ENCODE measurements at places on chromosomes 13 and 19.

GRCh38 chr13:73428137-73428536, 369.3 kb downstream of the KLF5 start:
- DNase-seq = peak; percentile 96

DNA sequence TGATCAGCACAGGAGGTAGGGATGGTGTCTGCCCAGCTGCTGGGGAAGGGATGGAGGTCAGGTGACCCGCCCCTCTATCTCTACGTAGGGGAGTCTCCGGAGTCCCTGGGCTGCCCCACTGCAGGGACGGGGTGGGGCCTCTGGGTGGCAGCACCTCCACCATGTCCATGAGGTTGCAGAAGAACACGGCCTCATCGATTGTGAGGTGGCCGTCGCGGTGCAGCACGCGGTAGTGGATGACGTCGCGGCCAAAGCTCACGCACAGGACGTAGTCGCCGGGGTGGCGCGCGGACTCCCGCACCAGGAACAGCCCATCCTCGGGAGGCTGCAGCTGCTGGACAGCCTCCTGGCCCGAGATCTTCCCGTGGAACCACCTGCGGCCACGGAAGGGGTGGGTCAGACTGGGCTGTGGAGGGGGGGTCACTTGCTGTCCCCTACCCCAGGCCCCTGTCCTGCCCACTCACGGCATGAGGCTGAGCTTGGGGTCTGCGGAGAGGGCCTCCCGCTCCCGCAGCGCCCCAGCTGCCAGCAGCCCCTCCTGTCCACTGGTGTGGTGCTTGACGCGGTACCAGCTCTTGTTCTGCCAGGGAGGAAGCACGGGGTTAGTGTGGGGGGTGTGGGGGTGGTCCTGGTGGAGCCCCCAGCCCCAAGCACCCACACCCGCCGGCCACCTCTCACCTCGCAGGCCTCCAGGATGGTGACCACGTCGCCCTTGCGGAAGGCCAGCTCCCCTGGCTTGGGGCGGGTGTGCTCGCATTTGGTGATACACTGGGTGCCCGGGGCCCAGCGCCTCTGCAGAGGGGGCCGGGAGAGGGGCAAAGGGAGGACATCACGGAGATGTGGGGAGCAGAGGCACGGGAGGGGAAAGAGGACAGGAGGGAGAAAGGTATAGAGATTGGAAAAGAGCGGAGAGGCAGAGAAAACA, 2.3 kb downstream of the MATK start:
- no peak for DNase-seq

- DNase-seq = peak; percentile 49
Observed at GRCh38 chr19:42440357-42441048, 2.2 kb downstream of the CXCL17 start.

DNA sequence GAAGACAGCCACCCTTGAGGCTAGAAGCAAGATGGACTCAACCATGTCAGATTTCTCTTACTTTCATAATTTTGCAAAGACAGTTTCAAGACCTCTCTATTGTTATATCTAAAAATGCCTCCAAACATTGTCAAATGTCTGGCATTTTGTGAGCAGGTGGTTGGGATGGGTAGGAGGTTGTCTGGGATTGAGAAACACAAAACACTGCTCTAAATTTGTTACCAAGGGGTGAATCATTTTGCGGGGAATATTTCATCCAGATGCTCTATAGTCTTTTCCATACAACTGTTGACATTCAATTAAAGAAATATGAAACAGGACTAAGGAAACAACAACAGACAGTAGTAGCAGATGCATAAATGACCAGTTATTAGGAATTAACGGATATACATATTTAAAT, 208.2 kb downstream of the ITGBL1 start:
- no peak for DNase-seq

GRCh38 chr19:14381689-14382474, 638 bp downstream of the ADGRE5 start:
- peak; percentile 31 for DNase-seq

- no peak for DNase-seq
Observed at GRCh38 chr13:51740698-51741097, 63.3 kb downstream of the DHRS12 start.

- no peak for DNase-seq
Observed at GRCh38 chr19:42052241-42052863, 17.7 kb downstream of the GRIK5 start.

DNA sequence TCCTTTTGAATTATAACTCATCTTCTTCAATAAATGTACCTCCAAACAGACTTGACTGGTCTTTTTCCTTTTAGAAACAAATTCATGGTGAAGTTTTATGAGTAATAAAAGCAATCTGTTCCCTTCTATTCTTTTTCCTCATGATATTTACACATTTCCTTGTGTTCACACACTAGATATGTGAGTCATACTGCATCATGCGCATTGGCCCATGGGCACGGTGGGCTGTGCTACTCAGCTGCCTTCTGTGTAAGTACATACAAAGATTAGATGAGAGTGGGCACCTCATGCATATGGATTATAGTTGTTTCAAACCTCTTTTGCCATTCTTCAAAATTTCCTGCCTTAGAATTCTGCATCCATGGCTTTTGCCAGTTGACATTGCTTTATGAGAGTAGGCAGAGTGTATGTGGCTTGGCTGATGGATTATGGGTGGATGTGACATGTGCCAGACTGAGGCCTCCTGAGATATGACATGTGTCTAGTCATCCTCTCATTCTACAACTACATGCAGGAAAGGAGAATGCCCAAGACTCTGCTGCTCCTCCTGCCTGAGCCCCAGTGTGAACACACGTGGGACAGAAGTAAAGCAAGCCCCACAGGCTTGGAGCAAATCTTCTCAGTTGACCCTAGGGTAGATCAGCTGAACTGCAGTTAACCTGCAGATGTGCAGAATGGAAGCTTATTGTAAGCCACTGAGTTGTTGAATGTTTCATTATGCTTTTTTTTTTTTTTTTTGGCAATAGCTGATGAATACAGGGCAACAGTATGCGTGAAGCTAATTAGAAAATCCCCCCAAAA, 109.9 kb downstream of the RBM26 start:
- DNase-seq = peak; percentile 7

GRCh38 chr19:43711751-43712355, 4.0 kb upstream of the IRGC start:
- DNase-seq = no peak

GRCh38 chr13:112802802-112803195, 113.0 kb downstream of the ATP11A start:
- DNase-seq = no peak

- DNase-seq = peak; percentile 85
Observed at GRCh38 chr19:13163609-13164342, 13.6 kb downstream of the IER2 start.

DNA sequence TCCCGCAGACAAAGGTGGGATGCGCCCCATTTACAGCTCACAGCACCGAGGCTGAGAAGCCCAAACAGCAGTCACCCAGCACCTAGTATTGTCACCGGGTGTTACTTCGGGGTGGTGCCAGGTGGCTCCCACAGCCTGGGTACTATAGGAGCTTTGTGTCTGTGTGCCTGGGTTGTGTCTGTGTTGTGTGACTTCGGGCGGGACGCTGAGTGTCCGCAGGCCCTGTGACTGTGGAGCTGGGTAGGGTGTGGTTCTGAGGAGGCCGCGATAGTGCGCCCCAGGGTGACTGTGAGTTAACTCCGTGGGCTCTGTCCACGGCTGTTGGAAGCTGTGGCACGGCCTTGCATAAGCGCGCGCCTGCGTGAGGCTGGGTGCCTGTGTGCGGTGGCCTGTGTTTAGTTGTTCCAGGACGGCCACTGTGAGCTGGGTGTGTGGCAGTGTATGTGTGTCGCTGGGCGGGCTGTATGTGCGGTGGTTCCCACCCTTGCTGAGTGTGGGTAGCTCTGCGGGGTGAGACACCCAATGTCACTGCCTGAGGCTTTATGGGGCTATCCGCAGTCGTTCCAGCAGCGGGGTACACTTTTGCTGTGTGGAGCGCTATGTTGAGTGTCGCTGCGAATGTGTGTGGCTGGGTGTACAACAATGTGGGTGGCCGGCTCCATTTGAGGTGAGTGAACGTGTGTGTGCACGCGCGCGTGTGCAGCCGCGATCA, 559 bp upstream of the SSBP4 start:
- no peak for DNase-seq

DNA sequence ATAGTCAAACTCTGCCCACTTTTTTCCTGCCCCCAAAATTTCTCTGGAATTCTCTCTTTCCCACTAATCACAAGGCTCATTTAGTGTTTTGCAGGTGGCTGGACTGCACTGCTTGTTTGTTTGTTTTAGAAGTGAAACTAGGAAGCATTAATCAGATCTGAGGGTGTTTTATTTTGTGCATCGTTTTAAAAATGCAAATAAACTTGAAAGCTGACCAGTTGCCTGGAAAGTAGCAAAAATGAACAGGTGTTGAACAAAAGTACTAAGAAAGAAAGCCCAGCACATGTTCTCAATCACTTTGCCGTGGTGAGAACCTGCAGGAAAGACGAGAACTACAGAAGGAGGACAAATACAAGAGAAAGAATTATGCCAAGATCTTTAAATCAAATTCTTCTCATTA, 365.5 kb downstream of the PCDH9 start:
- DNase-seq = no peak

- DNase-seq = no peak
Observed at GRCh38 chr19:43560687-43561086, 14.6 kb downstream of the XRCC1 start.

DNA sequence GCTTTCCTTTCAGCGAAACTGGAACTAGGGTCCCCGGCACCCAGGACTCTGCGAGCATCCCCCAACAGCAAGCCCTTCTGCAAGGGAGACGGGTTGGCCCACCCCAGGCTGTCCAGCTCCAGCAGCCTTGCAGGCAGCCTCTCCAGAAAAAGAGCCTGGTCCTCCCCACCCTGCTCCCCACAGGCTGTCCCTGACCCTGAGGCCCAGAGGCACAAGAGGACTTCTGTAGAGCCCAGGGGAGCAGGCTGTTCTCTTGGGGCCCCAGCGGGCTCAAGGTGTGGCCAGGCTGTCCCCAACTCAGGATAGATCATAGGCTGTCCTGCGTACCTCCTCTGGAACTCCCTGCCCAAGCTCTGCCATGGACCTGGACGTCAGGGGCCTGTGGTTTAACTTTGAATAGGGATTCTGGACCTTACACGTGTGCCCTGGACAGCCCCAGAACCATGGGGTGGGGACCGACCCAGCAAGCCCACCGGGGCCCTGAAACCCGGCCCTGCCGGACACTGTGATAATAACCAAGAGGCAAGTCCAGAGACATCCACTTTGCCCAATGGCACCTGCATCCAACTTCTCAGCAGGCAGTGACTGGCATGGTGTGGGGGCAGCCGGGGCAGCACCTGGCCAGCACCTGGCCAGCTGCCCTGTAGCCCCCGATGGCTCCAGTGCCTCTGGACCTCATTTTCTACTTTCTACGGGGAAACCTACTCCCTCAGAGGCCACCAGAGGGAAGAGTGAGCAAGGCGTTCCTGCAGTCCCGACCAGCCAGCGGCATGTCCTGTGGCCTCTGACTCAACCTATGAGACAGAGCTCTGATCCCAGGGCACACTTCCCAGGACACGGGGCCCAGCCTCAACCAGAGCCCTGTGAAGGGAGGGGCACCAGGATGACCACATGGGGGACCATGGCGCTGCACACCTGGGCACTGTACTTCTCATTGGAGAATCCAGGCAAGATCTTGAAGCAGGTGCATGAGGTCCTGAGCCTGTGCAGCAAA, 50.9 kb upstream of the TPM4 start:
- DNase-seq = peak; percentile 36

DNA sequence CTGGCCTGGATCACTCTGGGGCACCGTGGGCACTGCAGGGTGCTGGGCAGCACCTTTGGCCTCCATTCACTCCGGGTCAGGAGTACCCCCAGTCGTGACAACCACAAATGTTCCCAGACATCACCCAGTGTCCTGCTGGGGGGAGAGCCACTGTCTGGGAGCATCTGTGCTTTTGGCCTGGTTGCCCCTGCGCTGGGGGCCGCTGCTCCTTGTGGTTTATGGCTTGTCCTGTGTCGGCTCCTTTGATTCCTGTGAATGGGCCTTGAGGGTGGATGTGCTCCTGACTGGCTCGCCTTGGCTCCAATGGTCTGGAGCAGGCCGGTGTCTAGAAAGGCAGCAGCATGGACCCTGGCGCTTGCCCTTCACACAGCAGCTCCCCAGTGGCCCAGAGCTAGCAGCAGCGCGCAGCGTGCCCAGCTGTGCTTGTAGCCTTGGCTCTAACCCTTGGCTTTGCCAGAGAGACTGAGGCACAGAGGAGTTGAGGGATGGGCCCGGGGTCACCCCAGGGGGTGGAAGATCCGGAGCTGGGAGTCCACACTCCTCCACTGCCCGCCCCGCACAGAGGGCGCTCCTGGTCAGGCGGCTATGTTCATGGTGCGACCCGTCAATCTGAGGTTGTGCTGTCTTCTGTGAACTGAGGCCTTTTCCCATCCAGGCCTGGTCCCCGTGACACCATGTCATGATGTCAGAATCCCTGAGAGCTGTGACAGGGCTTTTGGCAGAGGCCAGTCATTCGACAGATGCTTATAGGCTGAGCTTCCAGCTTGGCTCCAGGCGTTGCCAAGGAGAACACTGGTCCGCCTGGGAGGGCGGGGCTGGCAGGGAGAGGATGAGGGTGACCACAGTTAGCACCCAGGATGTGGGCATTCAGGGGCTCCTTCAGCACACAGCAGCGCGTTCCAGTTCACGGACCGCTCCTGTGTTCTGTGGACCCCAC, 4.1 kb downstream of the DAZAP1 start:
- DNase-seq = peak; percentile 66

DNA sequence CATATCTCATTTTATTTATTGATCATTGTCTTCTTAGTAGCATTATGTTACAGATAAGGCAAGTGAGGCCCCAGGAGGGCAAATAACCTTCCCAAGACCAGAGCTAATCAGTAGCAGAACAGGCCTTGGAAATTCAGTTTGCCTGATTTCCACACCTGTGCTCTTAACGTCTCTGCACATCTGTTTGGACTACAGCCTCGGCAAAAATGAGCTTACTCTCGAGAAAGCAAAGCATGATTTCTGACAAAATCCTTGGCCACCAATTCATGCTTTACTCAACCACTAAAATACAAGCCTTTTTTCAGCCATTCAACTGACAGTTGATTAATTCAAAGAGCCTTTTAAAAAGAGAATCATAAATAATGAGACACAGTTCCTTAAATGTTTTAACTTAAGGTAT, 309.3 kb upstream of the HTR2A start:
- DNase-seq = no peak

DNA sequence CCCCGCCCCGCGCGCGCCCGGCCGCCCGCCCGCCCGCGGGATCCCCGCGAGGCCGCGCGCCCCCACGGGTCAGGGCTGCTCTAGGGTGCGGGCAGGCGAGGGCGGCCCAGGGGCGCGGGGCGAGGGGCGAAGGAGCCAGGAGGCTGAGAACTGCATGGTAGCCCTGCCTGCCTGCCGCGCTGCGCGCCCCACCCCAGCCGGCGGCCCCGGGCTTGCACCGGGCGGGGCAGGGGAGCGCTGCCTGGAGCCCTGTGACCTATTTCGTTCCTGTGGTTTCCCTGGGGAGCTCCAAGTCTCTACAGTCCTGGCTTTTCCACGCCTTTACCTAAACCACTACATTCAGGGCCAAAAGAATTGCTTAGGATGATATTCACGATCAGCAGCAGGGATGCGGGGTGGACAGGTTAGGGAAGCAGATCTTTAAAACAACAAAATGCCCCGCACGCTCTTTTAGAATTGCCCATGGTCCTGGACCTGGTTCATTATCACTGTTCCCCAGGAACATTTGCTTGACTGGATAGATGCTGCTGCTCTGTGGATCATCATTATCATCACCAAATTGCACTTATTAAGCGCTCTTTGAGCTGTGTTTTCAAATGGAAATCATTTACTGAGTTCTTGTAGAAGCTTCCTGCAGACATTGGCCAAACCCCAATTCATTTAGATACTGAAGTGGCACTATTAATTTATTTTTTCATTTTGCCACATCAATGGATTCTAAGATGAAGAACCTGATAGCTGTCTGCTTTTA, 421 bp upstream of the GPR12 start:
- DNase-seq = peak; percentile 2

All from fibroblast of lung (primary cell).